Placental epithelial cell (primary cell): ENCODE measurements at places on chromosomes 2 and 18. TPM values are rescaled to one million over a fixed set of nuclear protein-coding genes. Genes with fewer than 3 reads are reported as not detected.

Gene CDKL4
- 0.39 and 0.54 TPM in 2 replicates for total RNA-seq

Gene REG3G
- total RNA-seq, result not detected in 2 replicates

Gene ALPI
- total RNA-seq, result not detected in 2 replicates

Gene IAH1
- 44.7 and 65.2 TPM in 2 replicates for total RNA-seq

Gene EGR4
- not detected in 2 replicates for total RNA-seq

Gene RGPD3
- under 0.01 and 0.11 TPM in 2 replicates for total RNA-seq

Gene SAG
- total RNA-seq, result under 0.01 TPM in 1 of 2 replicates, not detected in the other

Gene SLC19A3
- total RNA-seq, result 1.2 and 2.9 TPM in 2 replicates

Gene FAM161A
- 1.1 and 2.7 TPM in 2 replicates for total RNA-seq

Gene ANKRD62
- total RNA-seq, result not detected in 2 replicates

Gene POTEI
- total RNA-seq, result not detected in 2 replicates

Gene DYSF
- 9.8 and 18.9 TPM in 2 replicates for total RNA-seq

Gene RAB6C
- total RNA-seq, result 0.39 and 1.2 TPM in 2 replicates

Gene C2orf80
- total RNA-seq, result not detected in 2 replicates

Gene HOXD12
- total RNA-seq, result not detected in 2 replicates

Gene TTN
- total RNA-seq, result under 0.01 TPM in 2 replicates

Gene IL36RN
- total RNA-seq, result 8.6 and 23.4 TPM in 2 replicates

Gene PPP3R1
- 14.5 and 18.3 TPM in 2 replicates for total RNA-seq

Gene AOX1
- total RNA-seq, result 3.5 and 23.0 TPM in 2 replicates

Gene RFX8
- 0.39 TPM in 1 of 2 replicates, not detected in the other for total RNA-seq

Gene FOXD4L1
- under 0.01 TPM in 1 of 2 replicates, not detected in the other for total RNA-seq
